Activated CD4-positive, alpha-beta T cell treated with anti-CD3 and anti-CD28 coated beads, Interleukin-2, amount 10 ng/mL, durations not matched to agents 7 days and 5 days (primary cell): ENCODE measurements at places on chromosomes 12 and 14.

DNA sequence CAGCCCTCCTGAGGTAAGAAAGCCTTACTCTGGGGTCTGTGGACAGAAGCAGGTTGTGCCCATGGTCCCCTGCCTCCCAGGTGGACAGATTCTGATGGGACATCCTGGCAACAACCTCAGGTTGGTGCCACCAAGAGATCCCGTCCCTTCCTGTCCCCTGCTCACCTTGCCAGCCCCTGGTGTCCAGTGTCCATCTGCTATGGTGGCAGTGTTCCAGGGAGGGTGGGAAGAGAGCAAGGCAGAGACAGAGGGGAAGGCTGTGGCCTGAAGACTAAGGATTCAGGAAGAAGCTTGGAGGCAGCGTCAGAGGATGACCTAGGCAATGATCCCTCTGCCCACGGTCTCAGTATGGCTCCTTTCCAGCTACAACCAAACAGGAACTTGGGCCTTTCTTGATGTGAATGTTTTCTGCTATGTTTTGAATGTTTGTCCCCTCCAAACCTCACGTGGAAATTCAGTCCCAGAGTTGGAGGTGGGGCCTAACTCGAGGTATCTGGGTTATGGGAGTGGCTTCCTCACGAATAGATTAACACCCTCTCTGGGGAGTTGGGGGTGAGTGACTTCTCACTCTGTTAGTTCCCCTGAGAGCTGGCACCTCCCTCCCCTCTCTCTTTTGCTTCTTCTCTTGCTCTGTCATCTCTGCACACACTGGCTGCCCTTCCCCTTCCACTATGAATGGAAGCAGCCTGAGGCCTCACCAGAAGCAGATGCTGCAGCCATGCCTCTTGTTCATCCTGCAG, 26.9 kb downstream of the IQSEC3 start:
- no peak overlapping the region for H3K4me3 ChIP-seq
- H3K27me3 ChIP-seq: peaks cover 7% of the 10 kb centered on the region
- no peaks in the 10 kb centered on the region for H3K36me3 ChIP-seq
- no peak overlapping the region for H3K27ac ChIP-seq
- no peaks in the 10 kb centered on the region for H3K4me1 ChIP-seq
- DNase-seq: no peak

- no peaks in the 10 kb centered on the region for H3K36me3 ChIP-seq
- H3K4me1 ChIP-seq: no peaks in the 10 kb centered on the region
- H3K27ac ChIP-seq: no peak overlapping the region
- no peaks in the 10 kb centered on the region for H3K27me3 ChIP-seq
- no peak for DNase-seq
- H3K4me3 ChIP-seq: no peak overlapping the region
Measured at GRCh38 chr14:80393766-80394165, 182.5 kb upstream of the DIO2 start.

- H3K27me3 ChIP-seq: no peaks in the 10 kb centered on the region
- no peak overlapping the region for H3K4me3 ChIP-seq
- H3K4me1 ChIP-seq: peaks cover 4% of the 10 kb centered on the region
- H3K36me3 ChIP-seq: peaks cover 47% of the 10 kb centered on the region
Measured at GRCh38 chr14:34592623-34593022, 37.3 kb downstream of the SNX6 start.

GRCh38 chr12:96502477-96502876, 13.1 kb downstream of the CFAP54 start:
- H3K36me3 ChIP-seq: peaks cover 17% of the 10 kb centered on the region
- H3K4me1 ChIP-seq: peaks cover 47% of the 10 kb centered on the region
- peak overlapping the region; percentile 71 for H3K27ac ChIP-seq

- DNase-seq: peak; percentile 43
- peak within 1 kb of the TSS; percentile 89 for H3K27ac ChIP-seq
- H3K27me3 ChIP-seq: no peaks in the 10 kb centered on the region
- peak within 1 kb of the TSS; percentile 84 for H3K4me3 ChIP-seq
- H3K4me1 ChIP-seq: peaks cover 33% of the 10 kb centered on the region
Measured at GRCh38 chr14:105419195-105420091, at the start of gene MTA1. Gene MTA1, plus strand, starts transcription at chr14:105419827. Its CDS starts 209 bp downstream, at chr14:105420036.

GRCh38 chr12:41801261-41801660, 343.4 kb downstream of the GXYLT1 start:
- no peaks in the 10 kb centered on the region for H3K36me3 ChIP-seq
- no peak for DNase-seq
- no peak overlapping the region for H3K27ac ChIP-seq
- H3K27me3 ChIP-seq: no peaks in the 10 kb centered on the region
